Activated CD4-positive, alpha-beta T cell treated with anti-CD3 and anti-CD28 coated beads for 24 hours (primary cell): ENCODE measurements at places on chromosomes 1 and 21.

DNA sequence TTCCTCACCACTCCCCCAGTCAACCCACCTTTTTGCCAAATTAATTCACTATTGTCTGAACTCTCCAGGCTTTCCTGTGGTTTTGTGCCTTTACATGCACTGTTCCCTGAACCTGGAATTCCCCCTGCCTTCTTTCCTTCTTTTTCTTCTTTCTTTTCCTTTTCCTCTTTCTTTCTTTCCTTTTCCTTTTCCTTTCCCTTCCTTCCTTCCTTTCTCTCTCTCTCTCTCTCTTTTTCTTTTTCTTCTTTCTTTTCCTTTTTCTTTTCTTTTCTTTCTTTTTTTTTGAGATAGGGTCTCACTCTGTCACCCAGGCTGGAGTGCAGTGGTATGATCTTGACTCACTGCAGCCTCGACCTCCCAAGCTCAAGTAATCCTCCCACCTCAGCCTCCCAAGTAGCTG is 56.6 kb upstream of the CDC42BPA start:
- DNase-seq = no peak

GRCh38 chr1:58896246-58897183 is 112.7 kb upstream of the JUN start:
- DNase-seq = no peak

- peak; percentile 23 for DNase-seq
Measured at GRCh38 chr1:28329395-28330153, 734 bp downstream of the MED18 start.

GRCh38 chr1:55192093-55192492 is 23.1 kb downstream of the USP24 start:
- no peak for DNase-seq

DNA sequence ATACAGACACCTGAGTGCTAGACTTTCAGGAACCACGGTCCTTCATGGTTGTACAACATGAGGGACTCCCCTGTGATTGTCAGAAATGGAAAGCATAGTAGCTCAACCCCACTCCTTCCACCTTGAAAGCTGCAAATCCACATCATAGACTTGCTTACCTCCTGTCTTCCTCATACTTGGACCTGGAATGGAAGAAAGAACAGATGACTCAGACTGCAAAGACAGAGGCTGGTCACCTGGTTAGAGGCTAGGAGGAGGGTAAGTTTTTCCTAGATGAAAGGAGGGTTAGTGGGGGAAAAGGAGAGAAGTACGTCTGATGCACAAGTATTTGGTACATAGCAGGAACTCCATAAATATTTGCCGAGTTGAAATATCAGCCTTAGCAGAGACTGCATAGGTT is 37.2 kb downstream of the LRRC71 start:
- no peak for DNase-seq

DNA sequence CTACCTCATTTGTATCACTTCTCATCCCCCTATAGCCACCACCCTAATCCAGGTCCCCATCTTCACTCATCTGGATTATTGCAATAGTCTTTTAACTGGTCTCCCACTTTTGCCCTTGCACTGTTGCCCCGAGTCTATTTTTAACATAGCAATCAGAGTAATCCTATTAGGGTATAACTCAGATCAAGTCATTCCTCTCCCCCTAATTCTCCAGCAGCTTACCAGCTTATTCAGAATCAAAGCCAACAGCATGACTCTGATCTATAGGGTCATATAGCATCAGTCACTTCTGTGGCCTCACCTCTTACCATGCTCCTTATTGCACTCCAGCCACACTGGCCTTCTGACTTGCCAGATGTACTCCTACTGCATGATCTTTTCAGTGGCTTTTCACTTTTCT is 140.7 kb downstream of the PAPPA2 start:
- DNase-seq = no peak

GRCh38 chr1:219149953-219150352 is 23.7 kb upstream of the LYPLAL1 start:
- DNase-seq = no peak

DNA sequence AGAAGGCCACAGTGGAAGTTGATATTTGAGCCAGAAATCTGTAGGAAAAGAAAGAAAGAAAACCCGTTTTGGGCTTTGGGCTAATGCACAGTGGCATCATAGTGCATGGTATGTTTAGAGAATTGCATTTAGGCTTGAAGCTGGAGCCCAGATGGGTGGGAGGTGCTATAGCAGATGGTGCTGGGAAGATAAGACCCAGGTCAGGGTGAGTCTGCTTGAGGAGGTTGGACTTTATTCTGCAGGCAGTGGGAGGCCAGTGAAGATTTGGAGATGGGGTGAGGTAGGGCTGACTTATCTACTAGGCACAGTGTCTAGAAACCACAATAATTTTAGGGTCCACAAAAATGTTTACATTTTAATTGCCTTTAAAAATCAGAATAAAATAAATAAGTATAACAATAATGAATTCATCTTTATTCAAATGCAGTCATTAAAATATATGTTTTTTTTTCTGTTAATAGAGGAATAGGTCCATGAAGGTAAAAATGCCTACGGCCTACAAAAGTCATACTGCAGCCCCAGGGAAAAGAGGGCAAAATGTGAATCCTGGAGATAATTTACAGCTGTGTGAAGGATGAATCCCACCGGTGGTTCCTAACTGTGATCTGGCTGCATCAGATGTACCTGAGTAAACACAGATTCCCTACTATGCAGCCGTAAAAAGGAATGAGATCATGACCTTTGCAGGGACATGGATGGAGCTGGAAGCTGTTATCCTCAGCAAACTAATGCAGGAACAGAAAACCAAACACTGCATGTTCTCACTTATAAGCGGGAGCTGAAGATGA is 8.7 kb downstream of the DNAJC6 start:
- no peak for DNase-seq

GRCh38 chr1:228867951-228868730 is 132.9 kb downstream of the RHOU start:
- no peak for DNase-seq

DNA sequence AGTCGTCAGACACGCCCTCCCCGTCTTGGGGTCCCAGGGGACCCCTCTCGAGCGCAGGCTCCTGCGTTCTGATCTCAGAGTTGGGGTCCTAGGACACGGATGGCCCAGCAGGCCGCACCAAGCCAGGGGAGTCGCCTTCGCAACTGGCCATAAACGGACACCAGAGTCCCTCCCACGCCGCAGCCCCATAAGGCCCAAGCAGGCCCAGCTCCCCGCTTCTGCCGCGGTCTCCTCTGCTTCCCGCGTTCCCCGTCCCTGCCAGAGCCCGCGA is 633 bp downstream of the DMRTA2 start:
- DNase-seq = no peak

DNA sequence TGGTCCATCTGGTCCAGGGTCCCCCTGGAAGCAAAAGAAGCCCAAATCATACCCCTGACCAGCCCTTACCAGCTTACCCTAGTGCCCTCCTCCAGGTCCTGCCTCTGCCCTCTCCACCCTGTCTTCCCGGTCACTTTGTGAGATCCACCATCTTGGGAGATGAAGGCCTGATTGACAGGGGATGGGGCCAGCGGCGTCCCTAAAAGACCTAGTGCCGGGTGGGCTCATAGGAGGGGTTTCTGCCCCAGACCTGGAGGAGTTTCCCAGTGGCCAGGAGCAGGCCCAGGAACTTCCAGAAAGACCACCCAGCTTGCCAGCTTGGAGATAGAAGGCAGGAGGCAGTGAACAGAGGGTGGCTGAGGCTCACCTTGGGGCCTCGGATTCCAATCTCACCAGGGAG is 5.4 kb downstream of the COL9A2 start:
- no peak for DNase-seq

DNA sequence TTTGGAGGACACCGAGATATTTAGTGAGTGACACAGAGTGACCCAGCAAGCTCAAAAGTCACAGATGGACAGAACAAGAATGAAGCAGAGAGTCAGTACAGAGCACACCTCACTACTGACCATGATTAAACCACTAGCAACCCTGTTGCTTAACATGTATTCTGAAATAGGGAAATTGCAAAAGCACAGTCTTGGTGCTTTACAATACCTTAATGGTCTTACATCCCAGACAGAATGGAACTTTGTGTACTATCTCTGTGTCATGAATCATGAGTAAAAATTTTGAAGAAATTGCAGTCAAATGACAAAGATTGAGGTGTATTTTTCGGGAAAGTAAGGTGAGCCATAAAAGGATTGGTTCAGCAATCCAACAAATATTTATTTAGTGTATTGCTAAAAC is 2.7 kb upstream of the SAMSN1 start:
- DNase-seq = no peak

DNA sequence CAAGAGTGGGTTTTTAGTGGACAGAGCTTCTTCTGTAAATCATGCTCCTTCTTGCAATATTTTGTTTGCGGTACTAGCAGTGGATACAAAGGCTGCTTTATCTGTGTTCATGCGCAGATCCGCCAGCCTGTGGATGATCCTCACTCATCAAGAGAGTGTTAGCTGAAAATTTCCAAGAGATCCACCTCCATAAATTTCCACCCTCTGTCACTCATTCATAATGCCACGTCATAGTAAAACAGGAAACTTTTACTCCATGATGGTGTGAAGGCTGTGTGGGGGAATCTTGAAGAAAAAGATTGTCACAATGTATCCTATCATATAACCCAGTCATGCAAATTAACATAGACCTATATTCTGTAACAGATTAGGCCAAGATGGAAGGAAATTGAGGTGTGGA is 4.4 kb upstream of the MAPKAPK2 start:
- DNase-seq = no peak

GRCh38 chr1:218516526-218516925 is 171.4 kb downstream of the TGFB2 start:
- no peak for DNase-seq

GRCh38 chr1:155856975-155857930 is at the start of gene GON4L:
TSS of gene GON4L (minus strand) at chr1:155857214. CDS start at chr1:155853780, 3,434 bp downstream.
- DNase-seq = peak; percentile 81

DNA sequence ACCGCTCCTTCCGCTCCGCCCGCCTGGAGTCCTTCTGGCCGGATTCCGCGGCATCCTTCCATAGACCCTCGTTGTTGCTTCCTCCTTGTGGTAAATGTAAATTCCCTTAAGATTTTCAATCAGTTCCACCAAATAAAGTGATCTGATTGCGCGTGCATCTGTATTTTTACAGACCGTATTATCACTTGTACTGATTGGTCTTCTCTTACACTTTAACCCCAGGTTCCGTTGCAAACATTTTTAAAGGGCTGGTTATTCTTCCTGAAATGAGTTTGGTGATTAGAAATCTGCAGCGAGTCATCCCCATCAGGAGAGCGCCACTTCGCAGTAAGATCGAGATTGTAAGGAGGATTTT is 483 bp downstream of the YBEY start:
- no peak for DNase-seq

- DNase-seq = no peak
Measured at GRCh38 chr1:48043622-48044021, 46.4 kb upstream of the TRABD2B start.

GRCh38 chr1:94522304-94522703 is 19.3 kb downstream of the F3 start:
- no peak for DNase-seq

GRCh38 chr1:38291906-38292521 is 245.4 kb upstream of the POU3F1 start:
- DNase-seq = no peak

DNA sequence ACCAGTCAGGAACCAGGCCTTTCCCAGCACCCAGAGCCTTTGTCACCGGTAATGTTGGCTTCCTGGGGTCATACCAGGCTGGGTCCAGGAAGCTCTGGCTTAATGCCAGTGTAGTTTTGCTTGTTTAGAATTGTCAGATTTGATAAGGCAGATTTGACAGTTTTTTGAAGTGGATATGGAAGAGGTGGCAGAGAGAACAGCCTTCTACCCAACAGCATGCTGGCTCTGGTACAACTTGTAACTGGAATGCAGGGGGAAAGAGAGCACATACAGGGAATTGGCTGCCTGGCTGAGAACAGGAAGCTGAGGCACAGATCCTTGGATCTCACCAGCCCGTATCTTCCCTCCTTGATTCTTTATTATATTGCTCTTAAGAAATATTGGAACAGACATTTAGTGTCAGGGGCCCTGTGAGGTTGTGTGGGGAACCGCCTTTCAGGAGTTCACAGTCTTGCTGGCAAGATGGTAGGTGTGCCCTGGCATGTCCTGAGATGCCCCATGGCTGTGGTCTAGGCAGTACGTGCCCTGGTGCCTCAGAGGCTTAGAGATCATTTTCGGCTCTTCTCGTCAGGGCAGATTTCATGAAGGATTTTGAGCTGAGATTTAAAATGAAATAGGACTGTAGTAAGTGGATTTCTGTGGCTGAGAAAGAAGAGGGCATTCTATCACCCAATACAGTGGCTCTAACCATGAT is 227.0 kb downstream of the PBX1 start:
- no peak for DNase-seq

DNA sequence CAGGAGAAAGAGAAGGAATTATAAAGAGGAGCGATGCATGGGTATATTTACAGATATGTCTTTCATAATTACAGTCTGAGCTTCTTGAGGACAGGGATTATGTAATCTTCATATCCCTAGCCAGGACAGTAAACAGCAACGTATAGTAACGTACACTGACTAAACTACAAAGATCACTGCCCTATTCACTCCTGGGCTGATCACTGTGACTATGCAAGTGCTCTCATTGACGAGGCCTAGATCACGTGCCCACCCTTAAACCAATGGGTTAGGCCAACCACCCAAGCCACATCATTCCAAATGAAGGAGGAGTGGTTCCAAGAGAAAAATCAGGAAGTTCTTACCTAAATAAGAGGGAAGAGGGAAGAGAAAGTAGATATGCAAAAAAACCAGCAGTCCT is 18.5 kb downstream of the PIK3R3 start:
- DNase-seq = no peak

GRCh38 chr1:26862781-26863684 is at the start of gene SFN:
TSS of gene SFN (plus strand) at chr1:26863149. CDS start at chr1:26863213, 64 bp downstream.
- DNase-seq = peak; percentile 47

GRCh38 chr1:152050886-152051675 is 14.3 kb upstream of the S100A11 start:
- no peak for DNase-seq

- DNase-seq = peak; percentile 12
Measured at GRCh38 chr1:48776393-48777218, at the start of gene BEND5. TSS of gene BEND5 (minus strand) at chr1:48776891. CDS start at chr1:48776831, 60 bp downstream.

GRCh38 chr1:14080653-14081052 is 380.7 kb downstream of the PRDM2 start:
- DNase-seq = no peak

DNA sequence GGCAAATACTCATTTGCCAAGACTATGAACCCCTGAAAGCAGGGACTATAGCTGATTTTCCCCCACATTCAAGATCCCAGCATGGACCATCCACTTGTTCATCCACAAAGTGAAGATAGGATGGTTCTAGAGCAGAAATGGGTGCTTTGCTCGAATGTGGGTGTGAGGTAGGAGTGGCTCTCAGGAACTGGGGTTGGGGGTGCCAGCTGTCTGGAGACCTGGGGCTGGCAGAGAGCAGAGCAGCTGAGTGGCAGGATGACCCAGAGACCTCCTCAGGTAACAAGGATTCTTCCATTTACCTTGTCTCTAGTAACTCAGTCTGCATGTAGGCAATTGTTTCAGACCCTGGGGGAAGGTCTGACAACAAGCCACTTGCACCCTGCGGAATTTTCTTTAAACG is 6.0 kb downstream of the S100A9 start:
- DNase-seq = no peak

- DNase-seq = no peak
Measured at GRCh38 chr1:41580520-41581172, 96.2 kb upstream of the EDN2 start.

- no peak for DNase-seq
Measured at GRCh38 chr1:219428651-219429050, 184.3 kb downstream of the ZC3H11B start.
